ENCODE measurements at places on chromosomes 12 and 14.

- DNase-seq = no peak
These were observed 16.8 kb upstream of the OAS2 start for GRCh38 chr12:112961536-112961935.

GRCh38 chr12:112987561-112987960, 9.2 kb downstream of the OAS2 start:
- no peak for DNase-seq

GRCh38 chr12:52754135-52754534, 23.0 kb downstream of the KRT76 start:
- no peak for DNase-seq

- DNase-seq = no peak
These were observed 96.9 kb downstream of the NPAS3 start for GRCh38 chr14:33035416-33036194.
